Midbrain (tissue), 1 donor: ENCODE measurements at places on chromosomes 5 and 9.

- DNase-seq = peak; percentile 38
Measured at GRCh38 chr5:157820593-157821252, 38.2 kb downstream of the CLINT1 start.

- no peak for DNase-seq
Measured at GRCh38 chr5:65916636-65917035, 9.7 kb upstream of the ERBIN start.

- DNase-seq = no peak
Measured at GRCh38 chr5:152838241-152838786, 433.2 kb upstream of the NMUR2 start.

DNA sequence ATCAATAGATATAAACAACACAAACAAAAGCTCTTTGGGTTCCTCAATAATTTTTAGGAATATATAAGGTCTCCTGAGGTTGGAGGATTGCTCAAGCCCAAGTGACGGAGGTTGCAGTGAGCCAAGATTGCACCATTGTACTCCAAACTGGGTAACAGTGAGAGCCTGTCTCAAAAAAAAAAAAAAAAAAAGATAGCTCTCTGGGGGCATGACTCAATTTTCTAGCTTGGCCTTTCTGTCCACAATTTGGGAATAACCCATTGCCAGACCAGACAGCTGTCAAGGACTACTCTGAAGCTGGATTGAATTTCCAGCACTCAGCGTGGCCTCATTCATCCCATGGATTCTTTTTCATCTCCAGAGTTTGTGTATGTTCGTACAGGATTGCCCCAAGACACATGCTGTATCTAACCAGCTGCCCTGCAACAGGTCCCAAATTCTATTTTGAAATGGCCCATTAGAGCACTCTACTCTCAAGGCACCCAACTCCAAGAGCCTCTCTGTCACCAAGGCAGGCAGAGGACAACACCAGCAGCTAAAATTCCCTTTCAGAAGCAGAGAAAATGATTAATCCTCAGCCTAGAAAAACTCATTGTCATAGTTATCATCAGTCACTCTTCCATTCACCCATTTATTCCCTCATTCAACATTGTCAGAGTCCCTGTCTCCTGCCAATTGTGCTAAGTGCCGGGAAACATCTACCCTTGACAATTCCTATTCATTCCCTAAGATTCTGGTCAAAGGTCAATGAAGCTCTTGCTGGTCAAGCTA lies 8.7 kb downstream of the FAM193B start:
- peak; percentile 8 for DNase-seq

- DNase-seq = no peak
Measured at GRCh38 chr5:19626211-19626610, 361.8 kb downstream of the CDH18 start.
